GM23338 (cell line): ENCODE measurements at places on chromosomes 6 and 20. TPM values are rescaled to one million over a fixed set of nuclear protein-coding genes. Genes with fewer than 3 reads are reported as not detected.

SIRPD gene
- not detected in 2 replicates for total RNA-seq

ZNF391 gene
- total RNA-seq: 12.6 and 22.5 TPM in 2 replicates

RIPPLY2 gene
- 3.4 and 5.4 TPM in 2 replicates for total RNA-seq

ASF1A gene
- 25.4 and 26.8 TPM in 2 replicates for total RNA-seq

CTNNBL1 gene
- 36.3 and 46.1 TPM in 2 replicates for total RNA-seq

VIP gene
- not detected in 2 replicates for total RNA-seq

RSPO3 gene
- not detected in 2 replicates for total RNA-seq

BPIFB1 gene
- total RNA-seq: not detected in 2 replicates

RWDD2A gene
- total RNA-seq: 2.6 and 3.1 TPM in 2 replicates

ECT2L gene
- 0.03 TPM in 1 of 2 replicates, not detected in the other for total RNA-seq

TRERF1 gene
- 20.5 and 20.6 TPM in 2 replicates for total RNA-seq

ECI2 gene
- total RNA-seq: 60.4 and 63.7 TPM in 2 replicates

ZFP57 gene
- total RNA-seq: 0.59 and 2.8 TPM in 2 replicates

LINC00237 gene
- total RNA-seq: 0.31 TPM in 1 of 2 replicates, not detected in the other

CDSN gene
- total RNA-seq: 0.07 TPM in 1 of 2 replicates, not detected in the other

KIAA0408 gene
- 4.0 and 7.6 TPM in 2 replicates for total RNA-seq

MDFI gene
- 41.5 and 51.4 TPM in 2 replicates for total RNA-seq

ABHD16B gene
- not detected in 2 replicates for total RNA-seq

LGSN gene
- 0.45 TPM in 1 of 2 replicates, not detected in the other for total RNA-seq

OPRL1 gene
- 0.74 and 1.1 TPM in 2 replicates for total RNA-seq

SYNDIG1 gene
- 4.8 and 7.4 TPM in 2 replicates for total RNA-seq

TCFL5 gene
- 18.8 and 19.3 TPM in 2 replicates for total RNA-seq

TCF15 gene
- 2.0 and 3.8 TPM in 2 replicates for total RNA-seq

TPD52L2 gene
- 103 and 104 TPM in 2 replicates for total RNA-seq

PRSS16 gene
- 11.8 and 13.8 TPM in 2 replicates for total RNA-seq

MLN gene
- not detected in 2 replicates for total RNA-seq

KIF25 gene
- total RNA-seq: 0.69 and 1.5 TPM in 2 replicates

PCMT1 gene
- total RNA-seq: 161 and 168 TPM in 2 replicates

SLC52A3 gene
- 3.6 and 4.5 TPM in 2 replicates for total RNA-seq

NOX3 gene
- total RNA-seq: not detected in 2 replicates

C20orf144 gene
- 0.66 TPM in 1 of 2 replicates, not detected in the other for total RNA-seq

CRYBG1 gene
- total RNA-seq: 17.2 and 19.3 TPM in 2 replicates

KCNK17 gene
- total RNA-seq: 3.1 and 3.2 TPM in 2 replicates

C6orf58 gene
- not detected in 2 replicates for total RNA-seq

HTR1B gene
- total RNA-seq: 0.21 and 0.58 TPM in 2 replicates

EEF1A2 gene
- total RNA-seq: 37.1 TPM in 2 replicates

TMEM217 gene
- 1.0 TPM in 1 of 2 replicates, not detected in the other for total RNA-seq

MYL9 gene
- total RNA-seq: 23.5 and 29.7 TPM in 2 replicates

EHMT2 gene
- total RNA-seq: 184 and 193 TPM in 2 replicates

SLC4A11 gene
- total RNA-seq: 12.1 and 17.1 TPM in 2 replicates

ADGRB3 gene
- total RNA-seq: 1.9 and 4.0 TPM in 2 replicates

IYD gene
- total RNA-seq: not detected in 2 replicates

DXO gene
- total RNA-seq: 12.1 and 19.7 TPM in 2 replicates

TSHZ2 gene
- 0.49 and 0.89 TPM in 2 replicates for total RNA-seq

NOTCH4 gene
- 2.8 and 3.5 TPM in 2 replicates for total RNA-seq

NRSN2 gene
- 14.4 and 19.8 TPM in 2 replicates for total RNA-seq

TRDN gene
- 23.1 and 35.5 TPM in 2 replicates for total RNA-seq

PAX1 gene
- 0.14 TPM in 1 of 2 replicates, not detected in the other for total RNA-seq

TGM6 gene
- not detected in 2 replicates for total RNA-seq

SYTL3 gene
- total RNA-seq: 0.07 TPM in 1 of 2 replicates, not detected in the other
